NCI-H526 (cell line): ENCODE measurements at places on chromosomes 2 and 18.

DNA sequence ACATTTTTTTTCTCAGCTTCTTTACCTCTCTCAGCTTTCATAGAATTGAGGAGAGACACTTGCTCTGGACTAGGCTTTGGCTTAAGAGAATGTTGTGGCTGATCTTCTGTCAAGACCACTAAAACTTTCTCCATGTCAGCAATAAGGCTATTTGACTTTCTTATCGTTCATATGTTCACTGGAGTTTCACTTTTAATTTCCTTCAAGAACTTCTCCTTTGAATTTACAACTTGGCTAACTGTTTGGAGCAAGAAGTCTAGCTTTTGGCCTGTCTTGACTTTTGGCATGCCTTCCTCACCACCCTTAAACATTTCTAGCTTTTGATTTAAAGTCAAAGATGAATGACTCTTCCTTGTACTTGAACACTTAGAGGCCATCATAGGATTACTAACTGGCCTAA is 104.4 kb upstream of the SLC39A10 start:
- no peak for DNase-seq

GRCh38 chr18:57793302-57793986 is 9.7 kb downstream of the ATP8B1 start:
- no peak for DNase-seq

- DNase-seq = no peak
Measured at GRCh38 chr2:156470975-156471583, 34.9 kb downstream of the GPD2 start.

DNA sequence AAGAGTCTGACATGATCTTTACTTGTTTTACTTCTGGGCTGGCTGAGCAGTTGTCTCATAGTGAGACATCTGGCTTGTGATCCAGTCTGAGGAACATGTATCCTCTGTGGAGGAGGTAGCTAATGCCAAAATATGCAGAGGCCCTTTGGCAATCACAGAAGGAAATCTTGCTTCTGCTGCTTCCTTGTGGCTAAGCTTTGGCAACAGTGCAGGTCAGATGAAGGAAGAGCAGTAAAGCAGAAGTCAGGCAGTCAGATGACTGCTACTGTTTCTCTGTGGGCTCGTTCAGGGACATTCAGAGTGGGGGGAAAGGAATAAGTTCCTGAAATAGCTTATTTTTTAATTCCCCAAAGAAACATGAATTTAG is 22.3 kb downstream of the DOK1 start:
- no peak for DNase-seq

DNA sequence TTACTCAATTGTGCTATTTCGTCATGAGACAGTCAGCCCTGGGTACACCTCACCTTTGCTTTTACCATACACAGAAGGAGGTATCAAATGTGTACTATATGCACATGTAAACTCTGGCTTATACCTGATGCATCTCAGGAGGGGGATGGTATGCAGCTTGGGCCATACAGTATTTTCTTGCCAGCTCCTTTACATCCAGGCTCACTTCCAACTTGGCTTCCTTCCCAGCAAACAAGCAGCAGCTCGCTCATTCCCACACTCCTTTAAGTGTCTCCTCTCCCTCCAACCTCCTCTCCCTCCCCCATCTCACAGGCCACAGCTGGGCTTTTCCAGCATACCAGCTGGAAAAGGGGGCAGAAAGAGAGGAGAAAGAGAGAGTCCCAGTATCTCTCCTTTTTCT is 9.6 kb downstream of the MARCHF4 start:
- DNase-seq = no peak

- no peak for DNase-seq
Measured at GRCh38 chr2:32514946-32515345, 112.9 kb upstream of the TTC27 start.

GRCh38 chr2:220550995-220551700 is 923.7 kb downstream of the SLC4A3 start:
- DNase-seq = no peak
